GM03348 (cell line): ENCODE measurements at places on chromosomes 1 and 21.
A peak's percentile ranks its signal among the peaks of the same experiment; 100 is the strongest.

- DNase-seq, result no peak
Observed at GRCh38 chr1:17333081-17333480, 25.1 kb downstream of the PADI4 start.

DNA sequence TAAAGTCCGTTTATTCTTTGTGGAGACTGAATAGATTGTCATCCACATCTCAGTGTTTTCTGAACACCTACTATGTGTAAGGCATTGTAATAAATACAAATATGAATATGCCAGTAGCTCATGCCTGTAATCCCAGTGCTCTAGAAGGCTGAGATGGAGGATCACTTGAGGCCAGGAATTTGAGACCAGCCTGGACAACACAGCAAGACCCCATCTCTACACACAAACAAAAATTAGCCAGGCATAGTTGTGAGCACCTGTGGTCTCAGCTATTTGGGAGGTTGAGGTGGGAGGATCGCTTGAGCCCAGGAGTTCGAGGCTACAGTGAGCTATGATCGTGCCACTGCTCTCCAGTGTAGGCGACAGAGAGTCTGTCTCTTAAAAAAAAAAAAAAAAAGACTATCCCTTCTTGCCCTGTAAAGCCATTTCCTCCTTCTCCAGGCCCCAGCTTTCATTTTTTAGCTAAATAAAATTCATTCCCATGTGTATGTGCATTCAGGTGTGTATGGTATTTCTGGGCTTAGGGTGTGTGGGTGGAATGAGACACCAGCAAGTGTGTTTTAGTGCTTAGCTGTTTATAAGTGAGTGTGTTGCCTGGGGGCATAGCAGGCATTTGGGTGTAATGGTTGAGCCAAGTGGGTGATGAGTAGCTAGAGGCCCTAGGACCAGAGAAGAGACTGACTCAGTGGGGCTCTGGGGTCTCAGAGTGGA lies 7.8 kb downstream of the CELSR2 start:
- DNase-seq, result no peak

DNA sequence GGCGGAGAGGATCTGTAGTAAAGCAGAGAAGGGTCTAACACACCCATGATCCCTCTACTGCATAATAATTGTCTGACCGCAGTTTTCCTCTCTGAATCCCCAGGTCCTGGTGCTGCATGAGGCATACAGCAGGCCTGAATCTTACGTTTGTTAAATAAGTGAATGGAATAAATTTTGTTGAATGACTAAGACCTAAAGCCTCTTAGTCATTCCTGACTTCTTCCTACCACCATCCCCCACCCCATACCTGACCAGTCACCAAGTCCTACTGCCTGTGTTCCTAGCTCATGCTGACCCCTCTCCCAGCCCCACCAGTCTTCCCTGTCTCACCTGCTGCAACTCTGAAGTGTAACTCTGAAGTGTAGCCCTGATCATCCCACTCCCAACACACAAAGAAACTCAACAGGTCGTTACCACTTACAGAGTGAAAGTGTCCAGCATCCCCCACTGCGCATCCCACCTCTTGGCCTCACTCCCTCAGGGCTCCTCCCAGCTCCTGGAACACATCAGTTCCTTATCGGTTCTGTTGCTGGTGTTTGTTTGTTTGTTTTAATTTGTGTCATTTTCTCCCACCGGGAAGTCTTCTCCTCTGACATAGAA lies 9.7 kb downstream of the GJA5 start:
- DNase-seq, result no peak

- peak; percentile 44 for DNase-seq
Observed at GRCh38 chr1:164576291-164577271, 17.6 kb downstream of the PBX1 start.

DNA sequence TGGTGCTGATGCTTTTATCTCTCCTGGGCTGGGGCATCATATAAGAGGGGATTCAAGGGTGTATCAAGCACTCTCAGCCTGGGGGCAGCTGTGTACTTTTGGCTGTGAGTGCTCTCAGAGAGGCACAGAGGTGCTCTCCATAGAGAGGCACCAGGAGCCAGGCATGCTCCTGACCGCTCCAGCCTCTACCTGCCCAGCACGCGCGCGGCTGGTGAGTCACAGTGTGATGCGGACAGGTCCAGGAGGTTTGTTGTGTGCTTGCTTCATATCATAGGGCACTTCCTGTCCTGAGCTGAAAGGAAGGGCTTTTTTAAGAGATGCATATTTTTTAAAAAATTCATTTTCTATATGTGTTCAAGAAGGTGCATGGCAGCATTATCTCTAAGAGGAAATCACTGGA lies 93.6 kb upstream of the BCAR3 start:
- DNase-seq, result no peak

GRCh38 chr1:118323246-118323645 lies 138.2 kb upstream of the SPAG17 start:
- DNase-seq, result no peak

GRCh38 chr1:6870086-6870485 lies 84.8 kb downstream of the CAMTA1 start:
- no peak for DNase-seq

DNA sequence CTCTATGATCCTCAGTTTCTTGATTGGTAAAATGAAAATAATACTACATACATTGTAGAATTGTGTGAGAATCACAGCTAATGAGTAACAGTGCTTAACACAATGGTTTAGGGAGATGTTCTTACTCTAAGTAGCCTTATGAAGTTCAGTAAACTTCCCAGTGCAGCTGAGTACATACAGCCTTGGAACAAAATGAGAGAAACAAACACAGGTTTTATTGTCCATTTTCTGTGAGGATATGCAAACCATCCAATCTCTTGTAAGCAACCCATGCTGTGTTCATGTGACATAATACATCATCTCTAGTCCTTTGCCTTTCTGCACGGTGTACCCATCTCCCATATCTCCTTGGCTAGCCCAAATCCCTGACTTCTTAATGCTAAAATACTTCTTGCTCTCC lies 14.7 kb upstream of the STRIP1 start:
- no peak for DNase-seq

DNA sequence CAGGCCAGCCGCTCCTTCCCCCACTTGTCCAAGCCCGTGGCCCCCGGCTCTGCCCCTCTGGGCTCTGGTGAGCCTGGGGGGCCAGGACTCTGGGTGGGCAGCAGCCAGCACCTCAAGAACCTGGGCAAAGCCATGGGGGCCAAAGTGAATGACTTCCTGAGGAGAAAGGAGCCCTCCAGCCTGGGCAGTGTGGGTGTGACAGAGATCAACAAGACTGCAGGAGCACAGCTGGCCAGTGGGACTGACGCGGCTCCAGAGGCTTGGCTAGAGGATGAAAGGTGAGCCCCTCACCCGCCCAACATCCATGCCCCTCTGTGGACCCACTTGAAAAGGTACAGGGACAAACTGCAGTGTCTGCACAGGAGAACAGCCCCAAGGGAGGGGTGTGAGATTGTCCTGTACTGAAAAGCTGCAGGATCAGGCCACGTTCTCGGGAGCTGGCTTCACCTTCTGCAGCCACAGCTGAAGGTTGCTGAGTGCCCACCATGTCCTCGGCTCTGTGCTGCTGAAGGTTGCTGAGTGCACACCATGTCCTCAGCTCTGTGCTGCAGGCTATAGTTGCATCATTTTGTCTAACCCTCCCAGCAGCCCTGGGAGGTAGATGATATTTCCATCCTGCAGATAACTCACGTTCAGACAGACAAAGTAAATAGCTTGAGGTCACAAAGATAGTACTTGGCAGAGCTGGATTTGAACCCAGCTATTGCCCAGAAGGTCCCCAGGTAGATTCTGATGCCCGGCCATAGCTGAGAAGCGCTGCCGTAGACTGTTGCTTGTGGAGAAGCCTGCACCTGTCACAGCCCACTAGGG lies 618 bp downstream of the C1orf226 start:
- DNase-seq, result no peak
